GM12892 (cell line): ENCODE measurements at places on chromosomes 1 and 21.

GRCh38 chr1:218683242-218683641, 338.1 kb downstream of the TGFB2 start:
- DNase-seq: no peak

DNA sequence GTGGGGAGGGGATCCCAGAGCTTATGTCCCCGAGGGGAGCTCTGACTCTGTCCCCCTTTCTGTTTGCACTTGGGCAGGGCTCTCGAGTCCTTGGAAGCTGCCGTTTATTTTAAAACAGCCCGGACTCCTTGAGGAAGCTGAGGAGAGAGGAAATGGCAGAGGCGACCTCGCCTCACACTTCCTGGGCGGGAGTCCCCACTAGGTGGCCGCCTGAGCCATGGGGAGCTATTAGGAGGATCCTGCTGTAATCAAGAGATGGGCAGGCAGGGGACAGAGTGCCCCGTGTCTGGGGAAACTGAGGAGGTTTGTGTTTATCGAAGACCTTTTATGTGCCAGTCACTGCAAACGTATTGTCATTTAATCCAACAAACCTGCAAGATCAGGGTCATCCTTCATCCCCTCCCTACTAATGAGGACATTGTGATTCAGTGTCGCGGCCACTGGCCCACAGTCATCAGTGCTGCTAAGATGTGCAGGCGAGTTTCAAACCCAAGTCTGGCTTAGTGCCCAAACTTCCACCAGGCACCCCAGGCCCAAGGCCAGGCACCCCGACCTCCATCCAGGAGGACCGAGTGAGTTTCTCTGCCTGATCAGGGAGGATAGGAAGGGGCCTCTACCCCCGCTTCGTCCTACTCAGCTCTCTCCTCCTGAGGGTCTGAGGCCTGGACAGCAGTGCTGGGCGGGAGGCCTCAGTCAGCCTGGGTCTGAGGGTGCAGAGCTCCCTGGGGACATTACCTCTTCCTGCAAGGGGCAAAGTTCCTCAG, 316.9 kb upstream of the VAMP3 start:
- no peak for DNase-seq

DNA sequence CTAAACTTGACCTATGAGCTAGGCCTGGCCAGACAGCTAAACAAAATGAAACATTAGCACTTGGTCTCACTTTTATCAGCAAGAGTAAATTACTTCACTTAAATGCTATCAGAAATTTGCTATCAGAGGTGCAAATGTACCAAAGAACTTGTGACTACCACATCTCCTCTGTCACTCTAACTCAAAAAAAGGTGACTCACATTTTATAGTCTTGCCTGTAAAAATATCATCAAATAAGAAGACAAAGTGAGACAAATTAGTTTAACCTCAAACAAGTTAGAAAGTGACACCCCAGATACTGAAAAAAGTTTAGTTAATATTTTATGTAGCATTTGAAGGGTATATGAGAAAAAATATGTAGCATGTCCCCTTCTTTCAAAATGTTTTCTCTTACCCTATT, 76.9 kb downstream of the EPS15 start:
- no peak for DNase-seq

DNA sequence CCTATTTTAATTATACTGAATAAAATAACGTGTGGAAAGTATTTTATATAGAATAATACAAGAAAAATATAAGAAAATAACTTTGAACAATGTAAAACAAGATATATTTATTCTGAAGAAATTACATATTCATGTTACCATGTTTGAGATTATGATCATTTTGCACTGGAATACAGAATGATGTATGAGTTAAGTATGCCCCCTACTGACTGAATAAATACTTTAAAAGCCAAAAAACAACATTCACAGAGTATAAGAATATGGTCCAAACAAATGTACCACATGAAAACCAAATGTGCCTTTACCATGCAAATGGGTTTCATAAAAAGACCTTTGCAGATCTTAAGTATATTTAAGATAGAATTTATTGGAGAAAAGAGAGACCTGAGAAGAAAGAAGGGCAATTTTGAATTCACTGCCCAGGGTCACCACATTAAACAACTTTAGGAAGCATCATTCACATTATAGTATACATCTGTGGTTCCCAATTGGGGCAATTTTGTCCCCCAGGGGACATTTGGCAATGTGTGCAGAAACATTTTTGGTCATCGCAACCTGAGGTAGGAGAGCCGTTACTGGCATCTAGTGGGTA, 136.6 kb upstream of the GFI1 start:
- no peak for DNase-seq

GRCh38 chr1:234763367-234763766, 153.4 kb upstream of the IRF2BP2 start:
- DNase-seq: no peak

DNA sequence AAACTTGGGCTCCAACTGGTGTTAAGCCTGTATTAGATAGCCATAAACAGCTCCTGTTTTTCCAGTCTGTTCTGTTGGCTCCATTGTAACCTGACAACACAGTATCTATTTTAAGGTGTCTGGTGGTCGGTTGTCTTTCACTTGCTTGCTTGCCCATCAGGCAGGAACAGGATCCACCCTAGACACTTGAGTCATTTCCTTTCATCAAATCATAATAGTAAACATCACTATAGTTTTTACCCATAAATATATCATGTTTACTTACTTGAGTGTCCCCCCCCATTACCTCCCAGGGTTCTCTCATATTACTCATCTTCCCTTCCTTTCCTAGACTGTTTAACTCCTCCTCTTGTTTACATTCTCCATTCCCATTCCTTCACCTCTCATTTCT, 2.9 kb downstream of the DDI2 start:
- DNase-seq: no peak

DNA sequence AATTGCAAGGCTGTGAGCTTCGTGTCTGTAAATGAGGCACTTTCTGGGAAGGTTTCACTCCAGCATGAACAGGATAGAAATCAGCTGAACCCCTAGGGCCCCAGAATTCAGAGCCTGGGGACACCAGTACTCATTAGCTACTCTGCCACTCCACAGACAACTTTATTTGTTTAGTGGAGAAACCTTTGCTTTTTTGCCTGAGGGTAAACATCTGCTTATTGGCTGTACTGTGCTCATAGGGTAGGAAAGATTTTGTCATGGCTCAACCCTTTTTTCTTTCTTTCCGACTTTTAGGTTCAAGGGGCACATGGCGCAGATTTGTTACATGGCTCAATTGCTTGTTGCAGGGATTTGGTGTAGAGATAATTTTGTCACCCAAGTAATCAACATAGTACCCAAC, 138.4 kb upstream of the BACE2 start:
- no peak for DNase-seq

DNA sequence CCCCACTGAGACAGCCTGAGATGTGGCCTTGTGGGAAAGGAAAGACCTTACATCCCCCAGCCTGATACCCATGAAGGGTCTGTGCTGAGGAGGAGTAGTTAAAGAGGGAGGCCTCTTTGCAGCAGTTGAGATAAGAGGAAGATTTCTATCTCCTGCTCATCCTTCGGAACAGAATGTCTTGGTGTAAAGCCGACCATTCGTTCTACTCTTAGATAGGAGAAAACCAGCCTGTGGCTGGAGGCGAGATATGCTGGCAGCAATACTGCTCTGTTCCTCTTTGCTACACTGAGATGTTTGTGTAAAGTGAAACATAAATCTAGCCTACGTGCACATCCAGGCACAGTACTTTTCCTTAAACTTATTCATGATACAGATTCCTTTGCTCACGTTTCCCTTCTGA, 1.5 kb upstream of the CCDC27 start:
- no peak for DNase-seq

DNA sequence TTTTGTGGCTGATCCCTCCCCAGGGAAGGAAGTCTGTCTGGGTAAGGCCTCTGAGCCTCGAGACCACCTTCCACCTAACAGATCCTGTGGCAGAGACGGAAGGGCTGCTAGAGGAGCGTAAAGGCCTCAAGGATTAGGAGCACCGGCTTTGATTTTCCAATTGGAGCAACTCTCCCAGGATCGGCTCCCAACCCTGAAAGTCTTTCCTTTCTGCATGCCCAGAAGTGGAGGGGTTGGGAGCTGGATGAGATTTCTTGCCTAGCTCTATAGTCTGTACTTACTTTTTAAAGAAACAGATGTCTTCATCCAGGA, 41.4 kb downstream of the ELK4 start:
- DNase-seq: no peak

DNA sequence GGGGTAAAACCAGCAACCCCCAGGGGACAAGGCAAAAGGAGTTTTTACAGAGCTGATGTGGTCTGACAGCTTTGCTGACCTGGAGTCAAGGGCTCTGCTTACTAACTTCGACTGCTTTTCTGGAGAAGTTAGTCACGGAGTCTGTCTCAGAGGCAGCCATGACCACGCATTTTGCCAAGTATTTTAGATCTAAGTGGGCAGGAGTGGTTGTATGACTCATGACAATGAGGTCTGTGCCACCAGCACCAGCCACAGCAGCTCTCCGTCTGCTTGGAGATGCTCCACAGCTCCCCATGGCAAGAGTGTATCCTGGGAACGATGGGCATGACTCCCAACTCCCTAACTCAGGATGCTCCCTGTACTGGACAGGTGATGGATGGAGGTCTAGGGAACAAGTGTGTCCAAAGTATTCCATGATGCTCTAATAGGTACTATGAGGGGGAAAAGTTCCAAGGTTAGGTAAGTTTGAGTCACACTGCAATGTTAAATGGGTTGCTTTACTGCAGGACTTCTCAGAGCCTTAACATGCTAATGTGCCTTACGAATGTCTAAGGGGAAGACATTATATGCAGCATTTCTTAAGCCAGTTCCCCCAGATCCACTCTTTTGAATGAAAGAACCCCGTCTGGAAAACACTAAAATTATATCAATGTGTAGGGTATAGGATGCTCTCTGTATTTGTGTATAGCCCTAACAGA, 359.0 kb downstream of the HHAT start:
- DNase-seq: no peak

DNA sequence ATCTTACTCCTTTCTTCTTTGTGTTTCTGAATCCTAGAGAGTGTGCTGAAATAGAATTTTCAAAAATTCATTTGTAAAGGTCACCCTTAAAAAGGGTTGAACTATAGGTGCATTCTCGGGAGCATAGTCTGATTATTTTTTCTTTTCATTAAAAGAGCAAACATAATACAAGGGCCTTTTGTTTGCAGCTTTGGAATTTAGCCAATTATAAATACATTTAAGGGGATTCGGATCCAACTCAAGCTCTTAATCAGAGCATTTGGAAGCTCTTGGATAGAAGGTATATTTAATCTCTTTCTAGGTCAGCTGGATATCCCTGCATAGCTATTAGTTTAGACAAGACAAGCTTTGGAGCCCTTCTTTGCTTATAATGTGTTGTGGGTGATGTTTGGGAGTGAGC, 321.7 kb downstream of the HHAT start:
- no peak for DNase-seq

GRCh38 chr1:201113451-201114244, 1.4 kb upstream of the CACNA1S start:
- DNase-seq: no peak

DNA sequence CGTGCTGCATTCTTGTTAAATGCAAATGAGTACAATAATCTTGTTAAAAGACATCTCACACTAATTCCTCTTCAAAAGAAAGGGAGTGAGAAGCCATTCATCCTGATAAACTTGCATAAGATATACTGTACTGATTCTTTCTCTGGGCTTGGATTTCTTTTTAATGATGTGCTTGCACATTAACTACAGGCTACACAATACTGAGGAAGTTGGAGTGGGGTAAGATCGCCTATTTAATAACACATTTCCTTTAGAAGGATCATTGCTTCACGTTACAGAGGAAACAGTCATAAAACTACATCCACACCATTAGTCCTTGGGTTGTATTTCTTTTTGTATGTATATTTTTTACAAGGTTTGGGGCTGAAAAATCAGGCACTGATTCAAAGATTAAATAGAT, 36.6 kb downstream of the NRIP1 start:
- no peak for DNase-seq

- DNase-seq: no peak
Observed at GRCh38 chr1:202076050-202076511, 46.6 kb upstream of the GPR37L1 start.

DNA sequence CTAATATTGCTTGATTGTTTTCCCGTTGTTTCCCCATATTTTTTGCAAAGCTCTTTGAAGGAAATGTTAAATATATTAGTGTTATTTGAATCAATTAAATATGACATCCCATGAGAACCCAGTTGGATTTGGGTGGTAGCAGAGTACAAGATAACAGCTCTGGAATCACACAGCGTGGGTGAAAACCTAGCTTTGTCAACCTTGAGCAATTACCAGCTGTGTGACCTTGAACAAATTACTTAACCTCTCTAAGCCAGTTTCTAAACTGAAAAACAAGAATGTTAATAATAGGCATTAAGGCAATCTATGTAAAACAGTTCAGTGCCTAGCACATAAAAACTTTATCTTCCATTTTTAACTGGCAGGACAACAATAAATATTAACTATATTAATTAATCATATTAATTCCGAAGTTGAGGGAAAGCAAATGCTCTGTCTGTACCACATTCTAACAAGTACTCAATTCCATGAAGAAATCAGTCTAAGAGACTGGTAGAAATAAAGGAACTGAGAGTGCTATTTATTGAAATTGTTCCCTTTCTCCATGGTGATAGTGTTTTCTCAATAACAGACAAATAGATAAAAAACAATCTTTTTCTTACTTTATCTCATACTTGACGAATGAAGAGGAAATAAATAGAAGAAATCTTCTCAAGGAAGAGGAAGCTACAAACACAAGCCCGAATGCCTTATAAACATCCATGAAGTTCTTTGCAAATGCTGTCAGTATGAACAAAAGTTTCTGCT, 27.0 kb downstream of the DNASE2B start:
- no peak for DNase-seq

DNA sequence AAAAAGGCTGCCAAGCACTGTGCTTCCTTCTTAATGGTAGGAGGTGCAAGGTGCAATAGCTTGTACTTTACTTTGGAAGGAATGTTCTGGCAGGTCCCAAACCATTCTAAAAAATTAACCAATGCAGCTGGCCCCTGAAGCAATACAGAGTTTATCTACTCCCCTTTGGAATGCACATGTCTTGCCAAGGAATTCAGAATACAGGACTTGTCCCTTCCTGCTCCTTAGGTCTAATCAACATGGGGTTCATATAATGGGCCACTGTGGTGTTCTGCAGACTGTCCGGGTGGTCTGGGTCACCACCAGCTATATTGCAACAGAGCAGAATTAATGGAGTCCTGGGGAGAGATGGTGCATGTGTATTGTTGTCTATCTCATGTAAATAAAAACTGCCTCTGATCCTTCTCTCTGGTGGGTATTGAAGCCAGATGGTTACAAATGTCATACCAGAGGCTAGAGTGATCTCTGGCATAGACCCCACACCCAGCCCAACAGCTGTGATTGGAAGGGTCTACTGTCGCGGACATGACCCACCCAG, 112.8 kb downstream of the RIPK4 start:
- DNase-seq: no peak

GRCh38 chr1:33344896-33345560, 24.1 kb upstream of the A3GALT2 start:
- no peak for DNase-seq

- DNase-seq: no peak
Observed at GRCh38 chr21:43591571-43591970, 67.7 kb downstream of the HSF2BP start.

DNA sequence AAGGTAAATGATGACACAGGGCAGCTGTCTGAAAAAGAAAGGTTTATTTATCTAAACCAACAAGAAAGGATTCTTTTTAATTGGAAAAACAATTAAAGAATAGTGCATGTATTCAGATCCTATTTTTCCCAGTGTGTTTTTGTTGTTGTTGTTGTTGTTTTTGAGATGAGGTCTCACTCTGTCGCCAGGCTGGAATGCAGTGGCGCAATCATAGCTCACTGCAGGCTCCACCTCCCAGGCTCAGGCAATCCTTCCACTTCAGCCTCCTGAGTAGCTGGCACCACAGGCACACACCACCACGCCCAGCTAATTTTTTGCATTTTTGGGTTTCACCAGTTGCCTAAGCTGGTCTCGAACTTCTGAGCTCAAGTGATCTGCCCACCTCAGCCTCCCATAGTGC, 22.1 kb downstream of the NEK2 start:
- DNase-seq: no peak
